ENCODE measurements at places on chromosomes 3 and 15.
A peak's percentile ranks its signal among the peaks of the same experiment; 100 is the strongest.

DNA sequence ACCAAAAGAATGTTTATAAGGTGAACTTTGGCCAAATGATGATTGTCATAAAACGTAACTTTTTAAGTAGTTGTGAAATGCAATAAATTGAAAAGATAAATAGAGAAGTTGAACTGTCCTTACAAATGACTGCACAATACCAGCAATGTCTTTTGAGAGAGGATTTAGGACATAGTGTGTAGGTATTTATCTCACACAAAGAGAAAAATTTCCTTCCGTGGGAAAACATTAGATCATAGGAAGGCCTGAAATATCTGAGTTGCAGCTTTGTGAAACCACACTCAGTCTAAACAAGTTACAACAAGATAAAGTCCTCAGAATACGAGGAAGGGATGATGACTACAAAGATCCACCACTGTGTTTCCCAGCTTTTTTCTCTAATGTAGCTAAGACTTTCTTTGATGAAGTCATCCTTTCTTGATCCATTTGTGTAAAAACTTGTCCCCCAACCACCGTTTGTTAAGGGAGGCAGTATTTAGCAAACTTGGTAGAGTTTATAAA lies 16.0 kb downstream of the ROBO2 start:
- DNase-seq = no peak

DNA sequence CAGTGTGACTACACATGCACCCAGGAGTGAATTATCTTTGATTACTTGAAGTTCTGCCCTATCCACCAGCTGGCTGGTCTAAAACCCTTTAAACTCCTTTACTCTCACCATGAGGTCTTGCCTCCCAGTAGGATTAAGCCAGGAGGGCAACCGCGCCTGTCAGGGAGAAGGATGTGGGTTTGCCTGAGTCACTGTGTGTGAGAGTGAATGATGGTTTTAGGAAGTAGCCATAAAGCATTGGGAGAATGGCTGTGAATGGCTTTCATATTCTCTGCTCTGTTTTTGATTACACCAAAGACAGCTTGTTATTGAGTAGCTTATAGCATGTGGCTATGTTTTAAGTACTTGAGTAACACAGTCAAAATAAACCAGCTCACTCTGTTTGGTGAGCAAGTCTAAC lies 637.7 kb upstream of the TBL1XR1 start:
- no peak for DNase-seq

DNA sequence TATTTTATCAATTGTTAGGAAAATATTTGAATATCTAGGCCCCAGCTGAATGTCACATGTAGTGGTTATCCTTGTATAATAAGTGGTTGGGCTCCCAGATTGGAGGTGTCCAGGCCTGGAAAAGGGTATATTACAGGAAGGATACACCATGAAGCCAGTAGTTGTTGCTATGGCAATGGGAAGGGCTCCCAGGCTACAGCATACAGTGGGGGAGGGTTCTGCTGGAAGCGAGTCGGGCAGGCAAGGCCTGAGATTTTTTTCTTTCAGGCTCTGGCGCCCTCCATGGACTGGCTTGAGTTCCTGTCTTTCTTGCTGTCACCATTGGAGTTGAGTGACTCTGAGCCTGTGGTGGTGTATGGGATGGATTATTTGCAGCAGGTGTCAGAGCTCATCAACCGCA lies 8.9 kb downstream of the ECE2 start:
- peak; percentile 65 for DNase-seq

- DNase-seq = no peak
Observed at GRCh38 chr3:140252812-140253656, 318.0 kb downstream of the CLSTN2 start.

GRCh38 chr15:38746211-38746610 lies 181.6 kb upstream of the RASGRP1 start:
- DNase-seq = no peak

- DNase-seq = no peak
Observed at GRCh38 chr3:71987828-71988227, 202.9 kb upstream of the PROK2 start.

GRCh38 chr15:48371961-48372360 lies 40.7 kb downstream of the DUT start:
- no peak for DNase-seq

GRCh38 chr15:62546628-62547027 lies 381.5 kb upstream of the C2CD4B start:
- DNase-seq = no peak

DNA sequence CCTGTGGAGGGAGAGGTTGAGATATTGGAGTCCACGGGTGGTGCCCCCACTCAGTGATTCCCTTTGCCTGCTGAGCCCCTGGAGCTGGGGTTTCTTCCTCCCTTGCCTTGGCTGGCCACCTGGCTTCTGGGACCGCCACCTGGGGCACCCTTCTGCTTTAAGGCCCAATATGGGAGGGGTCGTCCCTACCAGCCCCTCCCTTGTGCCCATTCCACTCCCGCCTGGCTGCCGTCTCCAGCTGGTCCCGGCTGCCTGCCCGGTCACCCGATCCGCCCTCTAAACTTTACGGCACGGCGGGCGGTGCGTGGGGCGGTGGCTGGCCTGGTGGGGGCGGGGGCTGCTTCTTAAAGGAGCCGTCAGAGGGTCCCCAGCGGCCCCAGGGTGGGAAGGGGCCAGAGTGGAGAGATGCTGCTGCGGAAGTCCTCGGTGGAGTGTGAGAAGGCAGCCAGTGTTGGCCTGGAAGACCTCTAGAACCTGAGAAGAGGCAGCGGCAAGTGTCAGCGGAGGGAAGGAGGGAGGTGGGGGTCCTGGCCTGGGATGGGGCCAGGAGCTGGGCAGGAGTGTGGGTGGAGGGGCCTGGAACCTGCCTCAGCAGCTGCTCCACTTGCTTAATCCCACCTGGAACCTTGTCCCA lies 1.6 kb upstream of the SEMA3B start:
- no peak for DNase-seq

- DNase-seq = no peak
Observed at GRCh38 chr3:155106119-155106518, 26.0 kb downstream of the MME start.

- no peak for DNase-seq
Observed at GRCh38 chr3:182436547-182436946, 356.8 kb upstream of the ATP11B start.

GRCh38 chr3:48151058-48151806 lies 37.0 kb downstream of the CDC25A start:
- DNase-seq = peak; percentile 83

- DNase-seq = no peak
Observed at GRCh38 chr15:69693059-69693458, 240.4 kb downstream of the RPLP1 start.

GRCh38 chr3:38039899-38040261 lies 872 bp downstream of the DLEC1 start:
- DNase-seq = peak; percentile 86

- DNase-seq = no peak
Observed at GRCh38 chr3:148006508-148006907, 597.3 kb downstream of the ZIC1 start.

- no peak for DNase-seq
Observed at GRCh38 chr15:100201376-100202280, 140.1 kb downstream of the ADAMTS17 start.

- DNase-seq = no peak
Observed at GRCh38 chr3:71578054-71578751, 5.3 kb downstream of the FOXP1 start.

DNA sequence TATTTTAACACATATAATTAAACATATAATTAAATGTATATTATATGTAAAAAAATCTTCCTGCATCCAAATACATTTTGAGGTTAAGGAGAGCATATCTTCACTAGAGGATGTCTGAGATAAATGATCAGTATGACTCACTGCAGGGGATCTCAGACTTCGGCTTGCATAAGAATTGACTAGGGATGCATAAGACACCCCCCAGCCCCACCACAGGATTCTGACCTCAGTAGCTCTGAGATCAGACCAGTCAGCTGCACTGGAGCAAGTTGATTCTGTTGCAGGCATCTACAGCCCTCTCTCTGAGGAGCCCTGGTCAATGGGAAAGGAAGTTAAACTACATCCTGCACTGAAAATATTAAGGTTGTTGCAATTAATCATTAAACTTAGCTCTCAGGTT lies 29.0 kb upstream of the TBC1D21 start:
- DNase-seq = no peak

DNA sequence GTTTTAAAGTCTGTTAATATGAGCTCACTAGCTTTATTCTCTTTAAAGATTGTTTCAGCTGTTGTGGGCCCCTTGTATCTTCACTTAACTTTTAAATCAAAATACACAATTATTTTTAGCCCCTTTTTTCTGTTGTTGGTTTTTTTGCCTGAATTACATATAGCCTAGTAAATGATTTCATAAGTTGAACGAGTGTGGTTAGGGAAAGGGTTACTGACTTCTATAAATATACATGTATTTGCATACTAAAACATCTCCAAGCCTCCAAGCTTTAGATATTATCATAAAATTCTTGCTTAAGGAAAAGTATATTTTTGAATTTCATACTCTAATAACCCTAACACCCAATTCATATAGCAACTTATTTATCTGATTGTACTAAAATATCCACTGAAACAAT lies 73.2 kb upstream of the ARL6 start:
- DNase-seq = no peak

DNA sequence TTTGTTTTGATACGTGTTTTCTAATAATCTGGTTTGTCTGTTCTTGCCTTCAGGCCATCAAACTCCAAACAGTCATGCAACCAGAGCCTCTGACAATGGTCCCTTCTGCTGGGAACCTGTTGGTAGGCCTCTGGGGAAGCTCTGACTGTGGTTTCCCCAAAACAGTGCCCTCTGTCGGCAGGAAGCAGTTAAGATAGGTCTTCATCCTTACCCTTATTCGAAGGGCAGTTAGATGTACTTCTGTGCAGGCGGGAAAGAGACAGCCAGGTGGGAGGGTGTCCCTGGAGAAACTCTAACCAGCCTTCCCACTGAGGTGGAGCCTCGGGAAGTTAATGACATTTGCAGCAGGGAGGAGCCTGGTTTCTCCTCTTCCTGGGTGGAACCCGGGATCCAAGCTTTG lies 81.6 kb upstream of the CHMP2B start:
- DNase-seq = peak; percentile 22

DNA sequence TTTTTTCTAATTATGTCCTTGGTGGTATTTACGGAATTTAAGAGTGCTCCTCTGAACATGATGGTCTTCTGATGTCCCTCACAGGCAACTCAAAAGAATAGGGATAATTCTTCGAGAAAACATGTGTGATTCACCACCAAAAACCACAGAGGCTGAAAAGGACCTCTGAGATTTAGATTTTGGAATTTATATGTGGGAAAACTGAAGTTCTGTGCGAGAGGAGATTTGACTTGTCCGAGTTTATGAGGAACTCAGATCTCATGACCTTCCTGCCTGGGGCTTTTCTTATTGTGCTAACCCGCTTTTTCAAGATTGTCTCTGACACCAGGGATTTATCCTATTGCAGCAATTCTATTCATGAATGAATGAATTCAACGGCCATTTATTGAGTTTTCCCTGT lies 142.4 kb downstream of the FAM43A start:
- DNase-seq = no peak

DNA sequence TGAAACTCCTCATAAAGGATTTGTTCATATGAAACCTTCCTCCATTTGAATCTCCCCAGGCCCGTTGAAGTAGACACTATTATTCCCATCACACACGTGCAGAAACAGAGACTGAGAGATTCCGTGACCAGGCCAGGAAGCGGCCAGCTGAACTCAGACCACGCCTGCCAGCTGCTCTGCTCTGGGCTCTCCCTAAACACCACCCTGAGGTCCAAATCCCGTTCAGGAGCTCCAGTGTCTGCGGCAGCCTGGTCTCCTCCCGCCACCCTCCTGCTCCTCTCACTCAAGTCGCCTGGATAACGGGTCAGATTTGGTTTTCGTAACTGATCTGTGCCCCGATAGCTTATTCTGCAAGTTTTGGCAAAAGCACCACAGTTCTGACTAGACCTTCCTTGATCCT lies 53.6 kb upstream of the SNRPA1 start:
- DNase-seq = no peak

All from RPMI8226 (cell line).